ENCODE measurements at places on chromosomes 2 and 18.

- no peak for DNase-seq
Observed at GRCh38 chr2:21155365-21156136, 31.8 kb downstream of the TDRD15 start.

- peak; percentile 21 for DNase-seq
Observed at GRCh38 chr18:55220523-55220922, 261.3 kb upstream of the CCDC68 start.

DNA sequence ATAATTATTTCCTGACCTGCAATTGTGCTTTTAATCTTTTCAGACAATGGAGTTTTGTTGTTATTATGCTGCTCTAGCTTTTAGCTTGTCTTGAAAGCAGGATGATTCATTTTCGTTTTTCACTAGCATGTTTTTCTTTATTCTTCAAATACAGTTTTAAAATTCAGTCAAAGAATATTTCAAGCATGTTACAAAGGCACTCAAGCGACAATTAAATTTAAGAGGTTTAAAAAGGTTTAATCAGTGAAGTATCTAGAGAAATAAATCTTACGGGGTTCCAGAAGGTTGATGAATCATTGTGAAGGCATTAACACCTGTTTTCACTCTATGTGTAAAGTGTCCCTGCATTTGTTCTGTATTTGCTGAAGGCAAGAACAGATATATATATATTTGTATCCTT is 390.7 kb upstream of the TMEFF2 start:
- DNase-seq, result no peak

DNA sequence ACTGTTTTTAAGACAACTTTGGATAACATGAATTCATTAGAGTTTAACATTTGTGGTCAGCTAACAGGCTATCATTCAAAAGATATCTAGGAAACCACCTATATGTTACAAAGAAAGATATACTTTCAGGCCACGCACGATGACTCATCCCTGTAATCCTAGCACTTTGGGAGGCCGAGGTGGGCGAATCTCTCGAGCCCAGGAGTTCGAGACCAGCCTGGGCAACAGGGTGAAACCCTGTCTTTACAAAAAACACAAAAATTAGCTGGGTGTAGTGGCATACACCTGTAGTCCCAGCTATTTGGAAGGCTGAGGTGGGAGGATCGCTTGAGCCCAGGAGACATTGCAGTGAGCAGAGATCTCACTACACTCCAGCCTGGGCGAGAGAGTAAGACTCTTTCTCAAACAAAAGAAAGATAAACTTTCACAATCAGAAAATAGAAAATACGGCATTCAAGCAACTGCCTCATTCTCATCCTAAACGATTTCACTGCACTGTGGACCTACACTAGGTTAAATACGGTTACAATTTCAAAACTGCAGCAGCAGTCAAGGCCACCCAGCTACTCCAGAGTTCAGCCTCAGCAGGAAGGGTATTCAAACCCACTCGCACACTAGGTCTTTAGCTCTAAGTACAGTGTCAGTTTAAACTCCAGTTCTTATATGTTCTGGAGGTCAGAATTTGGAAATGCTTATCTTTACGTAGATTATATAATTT is 250.0 kb upstream of the SLC39A10 start:
- DNase-seq, result peak; percentile 62

DNA sequence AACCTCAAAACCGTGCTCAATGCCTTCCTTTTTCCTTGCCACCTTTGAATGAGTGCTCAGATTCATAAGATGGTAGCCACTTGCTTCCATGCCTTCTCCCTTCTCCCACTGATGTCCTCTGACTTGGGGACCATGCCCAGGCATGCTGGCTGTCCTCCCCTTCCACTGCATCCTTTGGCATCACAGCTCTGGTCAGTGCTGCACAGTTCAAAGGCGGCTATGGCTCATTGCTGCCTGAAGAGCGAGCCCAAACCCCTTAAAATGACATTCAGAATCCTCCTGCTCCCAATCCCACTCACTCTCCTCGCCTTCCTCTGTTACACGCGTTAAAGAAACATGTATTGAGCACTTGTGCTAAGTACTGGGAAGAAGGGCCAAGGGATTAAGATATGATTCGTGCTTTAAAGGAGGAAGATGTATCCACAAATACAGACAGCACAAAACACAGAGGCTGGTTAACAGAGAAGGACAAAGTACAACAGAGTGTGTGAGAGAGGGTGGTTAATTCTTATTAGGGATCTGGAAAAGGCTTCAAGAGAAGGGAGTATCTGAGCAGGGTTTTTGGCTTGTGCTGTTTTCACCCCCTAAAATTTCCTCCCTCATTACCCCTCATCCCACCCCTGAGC is 81.8 kb downstream of the CERKL start:
- DNase-seq, result no peak

GRCh38 chr2:173959358-173959884 is 5.8 kb downstream of the SP3 start:
- DNase-seq, result no peak

- no peak for DNase-seq
Observed at GRCh38 chr18:35185771-35186170, 55.1 kb upstream of the ZNF397 start.

DNA sequence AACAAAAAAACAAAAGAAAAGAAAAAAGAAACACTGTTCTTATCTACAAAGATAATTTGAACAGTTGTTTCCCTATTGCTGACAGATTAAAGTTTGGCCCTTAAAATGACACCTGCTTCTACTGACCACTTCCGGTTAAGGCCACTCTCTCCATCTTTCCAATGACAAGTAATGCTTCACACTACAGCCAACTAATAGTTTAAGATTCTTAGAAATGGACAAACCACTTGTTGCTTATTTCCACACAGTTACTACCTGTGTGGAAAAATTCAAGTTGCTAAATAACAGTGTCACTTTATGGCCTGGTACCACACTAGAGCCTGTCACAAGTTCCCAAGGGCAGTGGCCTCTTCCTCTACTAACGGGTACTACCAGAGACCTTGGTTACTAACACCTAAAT is 2.4 kb downstream of the TMEM185B start:
- DNase-seq, result no peak

- no peak for DNase-seq
Observed at GRCh38 chr18:46693996-46694395, 37.0 kb upstream of the LOXHD1 start.

- no peak for DNase-seq
Observed at GRCh38 chr2:160141419-160141818, 58.7 kb downstream of the ITGB6 start.

DNA sequence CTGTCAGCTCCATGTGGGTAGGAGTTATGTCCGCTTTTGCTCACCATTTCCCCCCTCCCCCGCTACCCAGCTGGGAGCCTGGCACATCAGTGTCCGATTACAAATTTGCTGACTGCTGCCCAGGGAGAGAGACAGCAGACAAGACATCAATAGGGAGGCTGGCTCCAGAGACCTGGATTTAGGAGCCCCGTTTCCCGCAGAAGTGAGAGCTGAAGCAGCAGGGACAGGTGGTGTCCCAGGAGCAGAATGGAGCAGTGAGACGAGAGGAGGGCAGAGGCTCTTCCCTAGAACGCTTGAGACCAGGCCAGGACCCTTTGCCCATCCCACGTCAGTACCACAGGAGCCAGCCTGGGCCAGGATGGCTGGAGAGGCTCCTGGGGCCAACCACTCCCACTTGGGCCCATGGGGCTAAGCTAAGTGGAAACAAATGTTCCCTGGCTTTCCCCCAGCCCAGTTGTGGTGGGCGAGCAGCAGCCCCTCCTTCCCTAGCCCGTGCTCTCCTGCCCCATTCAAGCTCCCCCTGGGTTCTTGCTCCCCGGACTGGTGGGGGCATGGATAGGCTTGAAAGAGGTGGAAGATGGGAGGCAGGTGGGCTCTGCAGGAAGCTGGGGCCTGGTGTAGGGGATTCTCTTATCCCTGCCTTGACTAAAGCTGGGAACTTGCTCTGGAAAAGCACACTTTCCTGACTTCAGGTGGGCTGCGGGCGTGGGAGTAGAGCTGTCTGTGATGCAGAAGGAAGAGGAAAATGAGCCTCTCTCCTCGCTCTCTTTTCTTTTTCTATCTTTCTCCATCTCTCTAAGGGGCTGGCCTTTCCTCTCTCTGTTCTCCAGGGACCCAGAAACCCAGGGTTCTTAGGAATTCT is 4.1 kb upstream of the WNT6 start:
- no peak for DNase-seq

DNA sequence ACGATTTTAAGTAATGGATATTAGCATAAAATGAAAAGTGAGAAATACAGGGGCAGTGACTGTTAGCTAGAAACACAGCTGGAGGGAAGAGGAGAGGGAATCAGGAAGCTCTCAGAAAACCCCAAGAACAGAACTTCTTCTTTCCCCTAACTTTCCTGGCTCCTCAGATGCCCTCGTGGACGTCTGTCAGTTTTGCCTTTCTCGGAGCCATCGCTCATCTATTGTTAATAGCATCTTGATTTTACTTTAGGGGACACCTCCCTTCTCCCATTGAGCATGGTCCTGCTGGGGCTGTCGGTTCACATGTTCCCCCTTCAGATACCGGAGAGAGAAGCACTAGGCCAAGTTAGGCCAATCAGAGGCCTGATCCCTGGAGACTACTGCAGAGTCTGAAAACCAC is 2.3 kb upstream of the PLEK start:
- DNase-seq, result peak; percentile 42

DNA sequence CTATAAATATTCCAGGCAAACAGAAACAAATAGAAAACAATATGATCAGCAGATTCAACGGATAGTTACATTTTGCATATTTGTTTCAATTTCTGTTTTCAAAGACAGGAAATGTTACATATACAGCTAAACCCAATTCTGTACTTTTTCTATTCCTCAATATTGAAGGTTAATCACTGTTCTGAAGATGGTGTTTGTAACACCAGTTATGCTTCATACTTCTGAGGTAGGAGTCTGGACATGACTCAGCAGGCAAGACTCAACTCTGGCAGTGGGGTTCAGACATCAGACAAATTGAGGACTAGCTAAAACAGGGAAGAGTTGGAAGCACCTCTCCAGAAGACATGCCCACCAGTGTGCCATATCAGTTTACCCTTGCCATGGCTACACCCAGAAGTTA is 16.6 kb downstream of the SERPINB13 start:
- DNase-seq, result no peak

DNA sequence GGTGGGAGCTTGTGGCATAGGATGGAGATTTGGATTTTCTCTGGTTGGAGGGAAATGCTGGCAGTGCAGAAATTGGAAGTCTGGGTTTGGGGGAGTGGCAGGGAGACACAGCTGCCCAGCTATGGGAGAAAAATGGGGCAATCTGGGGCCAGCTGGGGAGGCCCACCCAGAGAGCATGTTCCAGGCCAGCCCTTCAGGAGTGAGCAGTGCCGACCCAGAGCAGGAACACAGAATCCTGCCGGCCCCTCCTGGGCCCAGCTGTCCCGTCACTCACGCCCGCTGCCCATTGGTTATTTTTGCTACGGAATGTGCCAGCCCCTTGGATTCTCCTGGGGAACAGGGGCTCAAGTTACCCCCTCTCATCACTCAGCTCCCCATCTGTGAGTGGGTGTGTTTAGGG is 4.9 kb downstream of the SPEG start:
- no peak for DNase-seq

- DNase-seq, result no peak
Observed at GRCh38 chr2:43149482-43150107, 76.8 kb downstream of the ZFP36L2 start.

GRCh38 chr18:13216711-13217465 is 1.7 kb upstream of the LDLRAD4 start:
- peak; percentile 79 for DNase-seq

DNA sequence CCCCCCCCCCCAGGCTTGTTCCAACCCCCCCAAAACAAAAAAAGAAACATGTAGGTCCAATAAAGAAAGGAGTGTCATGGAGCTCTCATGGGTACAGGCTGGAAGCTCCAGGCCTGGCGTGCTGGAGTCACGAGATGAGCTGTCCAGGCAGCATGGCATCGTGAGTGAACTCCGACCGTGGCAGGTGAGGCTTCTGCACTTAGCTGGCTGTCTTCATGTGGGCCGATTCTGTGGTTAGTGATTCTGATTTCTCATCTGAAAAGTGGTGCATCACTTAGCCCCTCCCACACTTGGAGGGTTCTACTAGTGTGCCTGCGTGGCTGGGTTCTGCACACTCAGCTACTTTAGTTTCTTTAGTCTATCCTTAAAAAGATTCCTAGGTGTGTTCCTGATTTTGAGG is 126.4 kb upstream of the MGAT5 start:
- DNase-seq, result no peak

- DNase-seq, result no peak
Observed at GRCh38 chr18:13658436-13659204, 67.7 kb downstream of the FAM210A start.

DNA sequence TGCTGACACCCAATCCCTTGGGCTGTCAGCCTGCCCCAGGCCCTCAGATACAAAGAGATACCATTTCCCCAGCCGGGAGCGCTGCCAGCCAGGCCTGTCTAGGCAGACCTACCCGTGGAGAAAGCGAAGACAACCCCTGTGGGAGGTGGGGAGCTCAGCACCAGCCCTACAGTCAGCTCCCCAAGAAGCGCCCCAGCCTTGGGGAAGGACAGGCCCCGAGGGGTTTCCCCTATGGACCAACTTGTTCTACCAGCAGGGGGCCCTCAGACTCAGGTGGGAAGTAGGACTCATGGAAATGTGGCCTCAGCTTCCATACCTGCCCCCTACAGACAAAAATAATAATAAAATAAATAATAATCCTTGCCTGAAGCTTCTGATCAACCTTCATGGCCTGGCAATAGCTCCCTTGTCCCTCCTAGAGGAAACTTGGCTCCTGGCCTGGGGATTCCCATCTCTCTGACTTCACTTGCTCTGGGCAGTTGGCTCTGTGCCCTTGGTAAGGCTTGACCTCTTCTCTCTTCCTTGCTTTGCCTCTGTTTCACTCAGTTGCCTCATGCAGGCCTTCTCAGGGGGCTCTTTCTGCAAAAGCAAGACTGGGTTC is 7.0 kb downstream of the SLC35F6 start:
- DNase-seq, result peak; percentile 53

DNA sequence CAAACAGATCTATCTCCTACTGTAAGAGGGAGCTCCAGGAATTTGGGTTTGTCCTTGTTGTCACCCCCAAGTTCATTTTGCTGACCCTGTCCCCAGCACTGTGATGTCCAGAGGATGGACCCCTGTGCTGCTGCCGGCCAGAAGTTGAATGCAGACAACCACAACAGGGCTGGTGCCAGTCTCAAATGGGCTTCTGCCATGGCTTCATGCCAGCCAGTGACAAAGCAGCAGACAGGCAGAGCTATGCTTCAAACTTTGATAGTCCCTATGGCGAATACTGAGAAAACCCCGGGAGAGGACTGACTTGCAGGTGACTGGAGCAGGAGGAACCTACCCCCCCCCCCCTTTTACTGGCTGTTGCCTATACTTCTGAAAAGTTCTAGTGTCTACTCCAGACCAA is 3.2 kb downstream of the SMAD7 start:
- DNase-seq, result no peak

GRCh38 chr2:60867848-60868247 is 13.5 kb upstream of the REL start:
- DNase-seq, result peak; percentile 78

- DNase-seq, result no peak
Observed at GRCh38 chr18:55327454-55327853, 260.5 kb downstream of the TCF4 start.

GRCh38 chr2:30899516-30900054 is 92.3 kb upstream of the CAPN13 start:
- no peak for DNase-seq

Data from hematopoietic multipotent progenitor cell treated with erythropoietin and hydrocortisone succinate and interleukin-3 and kit ligand, for 4 days (in vitro differentiated cells).